ENCODE measurements at places on chromosomes 5 and 9.
A peak's percentile ranks its signal among the peaks of the same experiment; 100 is the strongest.

DNA sequence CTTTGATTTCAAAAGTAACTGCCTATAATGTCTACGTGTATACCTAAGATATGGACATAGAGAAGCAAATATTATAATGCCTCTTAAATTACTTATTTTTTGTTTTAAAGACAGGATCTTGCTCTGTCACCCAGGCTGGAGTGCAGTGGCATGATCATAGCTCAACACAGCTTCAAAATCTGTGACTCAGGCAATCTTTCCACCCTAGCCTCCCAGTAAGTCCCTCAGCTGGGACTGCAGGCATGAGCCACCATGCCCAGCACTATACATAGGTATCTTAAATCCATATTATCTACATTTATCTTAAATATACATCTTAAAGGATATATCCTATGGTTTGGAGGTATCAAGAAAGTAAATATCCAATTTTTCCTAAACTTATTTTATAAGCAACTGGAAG, 261.2 kb downstream of the ARL15 start:
- no peak for DNase-seq

DNA sequence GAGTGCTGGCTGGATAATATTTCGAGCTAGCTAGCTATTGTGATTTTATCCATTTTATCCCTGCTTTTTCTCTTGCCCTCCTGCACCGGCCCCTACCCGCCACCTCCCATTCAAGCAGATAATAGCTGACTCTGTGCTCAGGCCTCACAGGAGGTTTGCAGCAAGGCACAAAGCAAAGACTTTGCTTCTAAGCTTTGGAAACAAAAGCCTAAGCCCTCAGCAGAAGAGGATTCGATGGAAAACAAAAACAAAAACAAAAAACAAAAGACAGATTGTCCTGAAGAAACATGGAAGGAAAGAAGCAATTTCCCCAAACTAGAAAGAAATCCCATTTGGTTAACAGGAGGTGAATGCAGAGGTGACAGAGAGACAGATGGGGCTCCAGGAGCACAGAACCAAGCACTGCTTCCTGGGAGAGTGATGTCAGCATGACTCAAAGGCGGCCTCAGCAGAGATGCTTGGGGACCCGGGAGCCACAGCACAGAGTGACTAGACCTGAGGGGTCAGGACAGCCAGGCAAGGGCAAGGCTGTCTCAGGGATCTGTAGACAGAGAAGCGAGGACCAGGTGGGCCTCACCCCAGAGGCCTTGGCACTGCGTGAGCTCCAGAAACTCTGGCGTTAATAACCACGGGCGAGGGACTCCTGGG, 28.4 kb downstream of the MTX3 start:
- DNase-seq, result no peak

- DNase-seq, result no peak
Measured at GRCh38 chr5:62268234-62268633, 37.8 kb upstream of the KIF2A start.

GRCh38 chr5:72376381-72376780, 56.2 kb downstream of the PTCD2 start:
- no peak for DNase-seq

- no peak for DNase-seq
Measured at GRCh38 chr9:26656003-26656870, 236.4 kb downstream of the CAAP1 start.

GRCh38 chr5:140553657-140554056, 3.6 kb downstream of the SRA1 start:
- no peak for DNase-seq

DNA sequence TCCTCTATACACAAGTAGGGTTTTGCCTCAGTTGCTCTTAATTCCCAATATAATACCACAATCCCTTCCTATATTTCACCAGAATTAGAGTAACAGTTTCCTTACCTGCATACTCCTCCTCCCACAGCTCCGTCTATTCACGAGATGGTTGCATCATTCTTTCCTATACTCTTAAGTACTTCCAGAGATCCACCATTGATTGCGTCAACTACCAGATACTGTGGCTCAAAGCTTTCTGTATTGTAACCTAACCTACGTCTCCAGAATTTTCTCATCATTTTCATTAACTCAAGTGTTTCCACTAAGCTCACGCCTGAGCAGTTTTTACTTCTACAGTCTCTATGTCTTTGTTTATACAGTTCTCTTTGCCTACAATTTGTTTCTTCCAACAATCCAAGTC, 31.2 kb upstream of the MINAR2 start:
- DNase-seq, result no peak

- peak; percentile 23 for DNase-seq
Measured at GRCh38 chr5:1008451-1009358, at the start of gene NKD2. NKD2 (plus strand) TSS chr5:1008802; CDS start chr5:1009058, 256 bp downstream.

DNA sequence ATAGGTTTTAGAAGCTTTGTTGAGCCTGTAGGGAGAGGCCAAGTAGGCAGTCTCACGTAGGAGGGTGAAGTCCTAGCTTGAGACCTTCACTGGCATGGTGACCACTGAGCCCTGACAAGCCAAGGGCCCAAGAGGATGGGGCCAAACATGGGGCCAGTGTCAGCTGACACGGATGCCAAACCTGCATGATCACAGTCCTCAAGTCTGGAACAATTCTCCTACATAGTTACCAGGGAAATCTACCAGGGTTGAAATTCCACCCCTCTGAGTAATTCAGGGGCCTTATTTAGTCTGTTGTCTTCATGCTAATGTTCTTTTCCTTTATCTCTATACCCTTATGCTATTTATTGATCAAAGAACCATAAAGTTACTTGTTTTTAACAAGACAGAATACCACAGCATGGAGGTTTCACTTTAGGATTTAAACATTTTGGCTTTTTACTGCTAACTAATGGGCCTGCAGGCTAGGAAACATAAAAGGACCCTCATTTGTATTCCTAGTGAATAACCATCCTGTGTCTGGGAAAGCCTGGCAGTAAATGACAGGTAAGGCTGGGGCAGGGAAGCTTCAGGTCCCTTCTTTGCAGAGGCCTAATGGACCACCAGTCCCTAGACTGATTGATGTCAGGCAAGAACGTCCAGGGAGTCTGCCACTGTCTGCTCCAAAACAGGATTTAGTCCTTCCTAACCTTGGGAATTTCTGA, 140.8 kb downstream of the FGF1 start:
- DNase-seq, result no peak

DNA sequence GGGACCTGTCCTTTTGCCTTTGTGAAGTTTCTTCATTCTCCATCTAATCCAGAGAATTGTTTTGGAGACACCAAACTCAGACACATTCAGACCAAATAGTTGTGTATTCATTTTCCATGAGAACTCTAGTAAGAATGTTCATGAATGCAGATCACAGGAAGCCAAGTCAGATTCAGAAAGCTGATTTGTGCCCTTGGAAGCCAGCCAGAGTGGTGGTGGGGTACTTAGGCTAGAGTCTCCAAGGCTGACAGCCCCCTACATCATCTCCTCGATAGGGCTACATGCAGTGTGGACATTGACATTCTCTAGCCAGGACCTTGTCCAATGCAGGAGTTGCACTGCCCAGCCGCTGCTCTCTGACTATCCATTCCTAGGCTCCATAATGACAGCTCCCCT, 137.6 kb downstream of the UGCG start:
- no peak for DNase-seq

GRCh38 chr5:143200781-143201398, 202.6 kb downstream of the NR3C1 start:
- DNase-seq, result no peak

All from omental fat pad (tissue), 4 donors.